ENCODE measurements at places on chromosomes 3 and 15.

DNA sequence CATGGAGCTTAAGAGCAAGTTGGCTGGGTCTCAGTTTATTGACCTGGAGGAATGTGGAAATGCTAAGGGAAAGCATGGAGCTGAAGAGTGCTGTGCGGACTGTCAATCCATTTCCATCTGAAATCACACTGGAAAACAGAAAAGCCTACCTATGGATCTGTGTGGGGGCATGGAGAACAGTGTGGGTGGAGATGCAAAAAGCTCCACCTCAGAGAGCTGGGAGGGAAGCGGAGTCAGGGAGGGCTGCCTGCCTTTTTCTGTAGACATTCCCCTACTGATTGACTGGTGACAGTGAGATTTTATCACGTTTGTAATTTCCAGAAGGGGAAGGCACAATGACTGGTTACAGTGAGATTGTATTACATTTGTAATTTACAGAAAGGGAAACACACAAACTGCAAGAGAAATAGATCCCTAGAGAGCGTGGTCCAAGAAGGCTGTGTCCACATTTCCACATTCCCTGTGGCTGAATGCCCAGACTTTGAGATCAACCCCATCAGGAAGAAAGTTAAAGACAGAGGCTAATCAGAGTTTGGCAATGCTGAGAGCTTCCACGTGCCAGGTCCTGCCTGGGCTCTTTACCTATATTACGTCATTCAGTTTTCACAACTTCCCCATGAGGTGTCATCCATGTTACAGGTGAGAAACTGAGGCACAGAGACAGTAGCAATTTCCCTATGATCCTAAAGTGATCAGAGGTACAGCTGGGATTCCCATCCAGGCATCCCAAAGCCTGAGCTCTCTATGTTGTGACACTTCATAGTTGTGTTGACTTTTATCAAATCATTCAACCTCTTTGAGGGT is 67.7 kb upstream of the NSMCE3 start:
- DNase-seq: no peak

- DNase-seq: no peak
Observed at GRCh38 chr15:52912172-52912571, 122.0 kb upstream of the ONECUT1 start.

- DNase-seq: no peak
Observed at GRCh38 chr3:39108200-39108710, 775 bp downstream of the TTC21A start.

GRCh38 chr15:92326236-92326635 is 67.4 kb upstream of the ST8SIA2 start:
- DNase-seq: no peak

- no peak for DNase-seq
Observed at GRCh38 chr3:117150628-117151027, 441.0 kb downstream of the TUSC7 start.

Data from activated CD4-positive, CD25-positive, alpha-beta regulatory T cell (primary cell).